Ureter (tissue), 1 donor: ENCODE measurements at places on chromosomes 13 and 19. TPM values are rescaled to one million over a fixed set of nuclear protein-coding genes. Genes with fewer than 3 reads are reported as not detected.
A peak's percentile ranks its signal among the peaks of the same experiment; 100 is the strongest.

DNA sequence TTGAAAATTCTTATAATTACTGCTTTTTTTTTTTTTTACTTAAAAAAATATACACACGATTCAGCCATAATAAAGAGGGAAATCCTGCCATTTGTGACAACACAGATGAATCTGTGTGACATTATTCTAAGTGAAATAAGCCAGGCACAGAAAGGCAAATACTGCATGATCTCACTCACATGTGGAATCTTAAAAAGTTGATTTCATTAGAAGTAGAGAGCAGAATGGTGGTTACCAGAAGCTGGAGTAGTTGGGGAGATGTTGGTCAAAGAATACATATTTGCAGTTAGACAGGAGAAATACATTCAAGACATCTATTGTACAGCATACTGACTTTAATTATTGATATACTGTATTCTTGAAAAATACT lies 116.2 kb downstream of the KLF12 start:
- DNase-seq, result no peak

The CCNE1 gene
- 3.6 TPM for total RNA-seq

The WDR88 gene
- not detected for total RNA-seq

The HPN gene
- 0.73 TPM for total RNA-seq

DNA sequence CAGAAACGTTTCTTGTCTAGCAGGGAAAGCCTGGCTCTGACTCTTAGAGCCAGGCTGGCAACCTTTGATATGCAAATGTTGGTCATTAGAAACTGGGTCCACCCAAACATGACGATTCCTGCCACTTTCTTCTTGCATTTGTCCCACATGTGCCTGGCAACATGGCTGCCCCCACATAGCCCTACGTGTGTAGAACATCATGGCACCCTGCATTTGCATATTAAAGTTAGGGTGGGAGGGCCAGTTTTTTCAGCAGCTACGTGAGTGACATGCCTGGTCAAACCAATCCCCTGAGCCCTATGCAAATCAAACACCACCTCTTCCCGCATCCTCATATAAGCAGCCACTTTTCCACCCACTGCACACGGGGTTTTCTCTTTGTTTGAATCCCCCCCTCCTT lies 95.0 kb downstream of the LIG4 start:
- no peak for DNase-seq

- no peak for DNase-seq
These were observed 17.4 kb downstream of the ZNF331 start for GRCh38 chr19:53555352-53555751.

DNA sequence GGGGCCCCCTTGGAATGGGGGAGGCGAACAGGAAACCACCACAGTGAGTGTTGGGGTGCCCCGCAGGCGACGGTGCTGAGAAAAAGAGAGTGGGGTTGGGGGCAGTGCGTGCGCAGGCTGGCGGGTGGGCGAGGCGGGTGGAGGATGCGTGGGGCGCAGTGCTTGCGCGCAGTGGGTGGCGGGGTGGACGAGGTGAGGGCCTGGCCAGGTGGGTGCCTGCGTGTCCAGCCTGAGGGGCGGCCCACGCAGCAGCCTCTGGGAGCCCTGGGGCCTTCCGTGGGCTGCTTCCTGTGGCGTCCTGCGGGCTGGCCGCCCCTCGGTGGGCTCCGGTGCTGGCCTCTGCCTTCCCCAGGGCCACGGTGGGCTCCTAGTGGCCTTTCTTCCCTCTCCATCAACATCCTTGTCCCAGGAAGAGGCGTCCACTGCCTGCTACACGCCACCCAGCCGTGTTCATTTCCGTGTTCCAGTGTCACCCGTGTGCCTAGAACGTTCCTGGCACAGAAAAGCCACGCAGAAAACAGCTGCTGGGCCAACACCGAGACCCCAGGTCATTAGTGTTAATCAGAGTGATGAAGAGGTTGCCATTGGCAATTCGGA lies 7.1 kb downstream of the ATP11A start:
- no peak for DNase-seq

GRCh38 chr13:108030769-108031168 lies 184.6 kb downstream of the LIG4 start:
- DNase-seq, result no peak

The LILRB3 gene
- 5.6 TPM for total RNA-seq

- DNase-seq, result no peak
These were observed 615.5 kb upstream of the KLHL1 start for GRCh38 chr13:70723732-70724131.

The CEACAM8 gene
- total RNA-seq, result not detected

DNA sequence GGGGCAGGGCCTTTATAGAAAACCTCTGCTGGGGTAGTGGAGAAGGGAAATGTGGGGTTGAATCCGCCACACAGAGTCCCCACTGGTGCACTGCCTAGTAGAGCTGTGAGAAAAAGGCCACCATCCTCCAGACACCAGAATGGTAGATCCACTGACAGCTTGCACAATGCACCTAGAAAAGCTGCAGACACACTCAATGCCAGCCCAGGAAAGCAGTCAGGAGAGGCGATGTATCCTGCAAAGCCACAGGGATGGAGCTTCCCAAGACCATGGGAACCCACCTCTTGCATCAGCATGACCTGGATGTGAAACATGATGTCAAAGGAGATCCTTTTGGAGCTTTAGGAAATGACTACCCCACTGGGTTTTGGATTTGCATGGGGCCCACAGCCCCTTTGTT lies 958.0 kb upstream of the MIR17HG start:
- DNase-seq, result no peak

GRCh38 chr19:30969591-30969990 lies 379.6 kb downstream of the TSHZ3 start:
- no peak for DNase-seq

DNA sequence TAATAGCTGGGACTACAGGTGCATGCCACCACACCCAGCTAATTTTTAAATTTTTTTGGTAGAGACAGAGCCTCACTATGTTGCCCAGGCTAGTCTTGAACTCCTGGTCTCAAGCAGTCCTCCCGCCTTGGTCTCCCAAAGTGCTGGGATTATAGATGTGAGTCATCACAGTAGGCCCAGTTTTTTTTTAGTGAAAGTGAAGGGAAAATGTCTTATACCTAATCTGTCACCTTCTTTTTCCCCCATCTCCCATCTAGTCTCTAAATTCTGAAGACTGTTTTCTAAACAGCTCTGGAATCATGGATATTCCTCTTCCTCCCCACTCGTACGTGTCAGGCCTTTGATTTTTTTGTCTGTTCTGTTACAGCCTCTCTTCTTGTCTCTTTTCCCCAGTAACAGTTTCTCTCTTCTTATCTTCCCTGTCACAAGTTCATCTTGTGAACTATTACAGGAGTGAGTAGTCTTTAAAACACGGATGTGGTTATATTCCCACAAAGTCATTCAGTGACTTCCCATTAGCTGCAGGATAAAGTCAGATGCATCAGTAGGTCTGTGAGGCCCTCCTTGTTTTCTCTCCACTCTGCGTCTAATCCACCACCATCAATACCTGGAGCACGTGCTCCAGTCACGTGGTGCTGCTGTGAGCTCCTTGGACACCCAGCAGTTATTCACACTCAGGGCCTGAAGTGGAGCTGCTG lies 2.9 kb downstream of the CDC16 start:
- DNase-seq, result no peak

The HCN2 gene
- total RNA-seq, result not detected

DNA sequence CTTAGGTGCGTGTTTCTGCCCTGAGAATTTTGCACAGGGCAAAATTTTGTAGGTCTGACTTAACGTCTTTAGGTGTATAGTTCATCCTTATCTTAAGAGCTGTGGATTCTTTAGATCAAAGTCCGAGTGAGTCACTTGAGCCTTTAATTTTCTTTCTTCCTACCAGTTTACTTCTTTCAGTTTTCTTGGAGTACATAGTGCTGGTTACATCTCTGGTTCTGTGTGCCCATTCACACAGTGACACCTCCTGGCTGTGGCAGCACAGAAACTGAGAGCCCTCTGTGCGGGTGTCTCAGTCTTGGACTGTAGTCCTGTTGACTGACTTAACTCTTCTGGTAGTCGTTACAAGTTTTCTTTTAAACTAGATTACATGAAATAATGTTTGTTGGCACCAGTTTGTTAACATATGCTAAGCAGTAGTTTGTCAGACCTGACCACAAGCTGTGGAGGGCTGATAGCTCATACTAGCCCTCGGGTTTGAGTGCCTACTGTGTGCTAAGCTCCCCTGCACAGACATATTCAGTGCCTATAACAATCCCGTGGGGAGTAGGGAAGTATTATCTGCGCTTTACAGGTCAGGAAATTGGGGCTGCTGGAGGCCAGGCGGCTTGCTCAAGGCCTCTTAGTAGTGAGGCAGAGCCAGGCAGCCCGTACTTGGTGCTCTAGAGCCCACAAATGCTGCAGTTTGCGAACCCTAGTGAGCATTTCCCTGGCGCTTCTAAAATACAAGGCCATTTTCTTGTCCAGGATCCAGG lies 1.6 kb downstream of the GATAD2A start:
- no peak for DNase-seq

DNA sequence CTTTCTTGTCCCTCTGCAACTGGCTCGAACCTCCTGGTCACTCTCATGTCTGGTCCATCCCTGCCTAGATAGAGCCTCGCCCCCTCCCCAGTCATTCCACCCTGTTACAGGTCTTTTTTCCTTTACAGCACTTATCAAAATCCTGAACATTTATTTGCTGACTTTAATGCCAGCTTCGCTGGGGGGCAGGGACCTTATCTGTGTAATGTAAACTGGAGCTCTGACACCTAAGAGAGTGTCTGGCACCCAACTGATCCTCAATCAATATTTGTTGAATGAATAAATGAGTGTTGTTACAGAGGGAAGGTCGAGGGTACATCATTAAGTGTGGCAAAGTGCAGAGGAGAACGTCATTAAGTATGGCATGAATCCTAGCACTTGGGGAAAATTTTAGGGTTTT lies 16.7 kb downstream of the FAAP24 start:
- DNase-seq, result no peak

The NLRP4 gene
- not detected for total RNA-seq

The SLITRK6 gene
- 33.7 TPM for total RNA-seq

- peak; percentile 59 for DNase-seq
These were observed 210.9 kb downstream of the RGCC start for GRCh38 chr13:41668130-41668757.

GRCh38 chr13:92143766-92144165 lies 745.3 kb downstream of the GPC5 start:
- DNase-seq, result no peak

The CNN1 gene
- total RNA-seq, result 301 TPM

- no peak for DNase-seq
These were observed 11.1 kb downstream of the NTN5 start for GRCh38 chr19:48661711-48662090.

DNA sequence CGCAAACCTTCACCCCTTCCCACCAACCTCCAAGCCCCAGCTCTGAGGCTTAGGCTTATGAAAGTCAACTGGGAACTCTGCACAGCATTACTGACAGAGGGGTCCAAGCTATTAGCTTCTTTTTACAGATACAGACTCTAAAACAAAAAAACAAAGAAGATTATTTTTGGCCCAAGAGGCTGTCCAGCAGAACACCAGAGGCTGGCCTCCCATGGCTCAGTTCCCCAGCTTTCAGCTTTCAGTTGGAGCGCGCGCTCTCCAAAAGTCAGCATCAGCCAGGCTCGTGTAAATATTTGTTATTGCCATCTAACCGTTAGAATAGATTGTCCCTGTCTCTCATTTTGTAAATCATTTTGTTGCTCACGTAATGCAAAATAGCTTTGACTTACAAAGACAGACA lies 58.4 kb downstream of the ZIC5 start:
- no peak for DNase-seq

DNA sequence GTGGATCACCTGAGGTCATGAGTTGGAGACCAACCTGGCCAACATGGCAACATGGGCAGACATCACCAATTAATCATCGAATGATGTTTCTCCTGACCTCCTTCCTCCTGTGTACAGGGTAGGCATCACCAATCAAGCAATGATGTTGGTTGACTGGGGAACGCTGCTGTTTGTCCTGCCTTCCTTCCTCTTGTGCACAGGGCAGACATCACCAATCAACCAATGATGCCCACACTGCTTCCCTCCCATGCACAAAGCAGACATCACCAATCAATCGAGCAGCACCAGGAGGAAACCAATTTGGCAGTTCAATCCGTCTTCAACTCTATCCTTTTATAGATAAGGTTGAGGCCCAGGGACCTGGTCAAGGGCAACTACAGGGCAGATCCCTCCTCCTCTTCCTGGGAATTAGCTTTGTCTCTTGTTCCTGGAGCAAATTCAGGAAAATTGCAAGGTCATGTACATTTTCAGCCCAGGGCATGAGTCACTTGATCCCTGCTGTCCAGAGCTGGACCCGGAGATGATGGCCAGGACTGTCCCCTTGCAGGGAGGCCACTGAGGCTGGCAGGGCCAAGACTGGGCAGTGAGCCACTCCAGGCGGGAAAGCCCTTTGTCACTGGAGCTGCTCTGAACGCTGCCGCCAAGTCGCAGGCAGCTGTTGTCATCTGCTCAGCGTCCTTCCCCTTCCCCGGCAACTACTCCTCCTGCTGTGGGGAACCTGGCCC lies 5.3 kb upstream of the CSNK1G2 start:
- no peak for DNase-seq

GRCh38 chr13:39394796-39395678 lies 208.0 kb downstream of the LHFPL6 start:
- no peak for DNase-seq

The MBD3L3 gene
- total RNA-seq, result not detected

DNA sequence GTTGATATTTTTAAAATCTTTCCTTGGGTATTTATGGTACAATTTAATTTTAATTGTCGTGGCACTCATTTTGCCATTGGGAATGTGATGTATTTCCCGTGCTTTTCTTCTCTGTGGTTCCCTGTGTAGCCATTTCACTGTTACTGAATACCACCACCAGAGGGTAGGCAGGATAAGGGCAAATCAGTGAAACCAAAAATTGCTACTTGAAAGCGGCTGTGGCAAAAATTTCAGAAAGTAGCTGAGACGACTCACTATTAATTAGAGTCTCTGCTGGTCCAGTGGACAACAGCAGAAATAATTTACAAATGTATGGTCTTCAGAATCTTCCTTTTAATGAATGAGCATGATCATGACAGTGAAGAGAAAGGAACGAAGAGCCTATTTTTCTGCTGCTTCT lies 34.4 kb upstream of the MIR17HG start:
- DNase-seq, result no peak

The SLC25A23 gene
- 37.0 TPM for total RNA-seq

The IRGC gene
- total RNA-seq, result not detected

GRCh38 chr13:21324803-21325202 lies 134.3 kb downstream of the ZDHHC20 start:
- no peak for DNase-seq

The SYDE1 gene
- total RNA-seq, result 20.4 TPM

The CYP4F2 gene
- total RNA-seq, result 2.2 TPM

- no peak for DNase-seq
These were observed 37.1 kb downstream of the TINCR start for GRCh38 chr19:5530701-5531100.

- no peak for DNase-seq
These were observed 87.6 kb downstream of the MUC16 start for GRCh38 chr19:8922591-8922990.

The PTH2 gene
- total RNA-seq, result not detected

The ZNF626 gene
- 93.4 TPM for total RNA-seq

- DNase-seq, result no peak
These were observed 43.7 kb upstream of the ENOX1 start for GRCh38 chr13:43830497-43830881.

DNA sequence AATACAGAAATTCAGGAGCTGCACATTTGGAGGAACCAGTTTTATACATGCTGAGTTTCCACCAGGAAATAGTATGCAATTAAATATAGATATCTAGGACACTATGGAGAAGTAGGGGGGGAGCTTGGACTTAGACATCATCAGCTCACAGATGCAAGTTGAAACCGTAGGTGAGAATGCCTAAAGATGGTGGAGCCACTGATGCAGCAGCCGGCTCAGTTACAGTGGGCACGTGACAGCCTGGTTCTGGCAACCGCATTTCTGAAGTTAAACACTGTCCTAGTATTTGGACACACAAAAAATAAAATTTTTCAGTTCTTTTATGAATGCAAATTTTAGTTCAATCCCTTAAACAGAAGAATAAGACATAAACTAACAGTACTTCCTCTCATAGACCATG lies 91.5 kb upstream of the FRY start:
- DNase-seq, result no peak
